Caco-2 (cell line): ENCODE measurements at places on chromosomes 6 and 20.

DNA sequence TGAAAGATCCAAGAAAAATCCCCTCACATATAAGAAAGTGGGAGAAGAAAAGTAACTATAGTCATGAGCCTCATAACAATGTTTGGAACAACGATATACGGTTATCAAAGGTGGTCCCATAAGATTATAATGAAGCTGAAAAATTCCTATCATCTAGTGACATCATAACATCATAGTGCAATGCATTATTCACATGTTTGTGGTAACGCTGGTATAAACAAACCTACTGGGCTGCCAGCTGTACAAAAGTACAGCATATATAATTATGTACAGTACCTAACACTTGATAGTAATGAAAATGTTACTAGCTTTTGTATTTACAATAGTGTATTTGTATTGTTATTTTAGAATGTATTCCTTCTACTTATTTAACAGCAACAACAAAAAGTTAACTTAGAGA lies 240.7 kb downstream of the RNGTT start:
- DNase-seq: no peak

GRCh38 chr6:8027965-8028651 lies 36.1 kb downstream of the BLOC1S5 start:
- no peak for DNase-seq

GRCh38 chr6:38077488-38078030 lies 258.0 kb downstream of the ZFAND3 start:
- DNase-seq: no peak

- no peak for DNase-seq
Measured at GRCh38 chr6:151058021-151058733, 181.6 kb upstream of the AKAP12 start.
